ENCODE measurements at places on chromosomes 16 and 17.

DNA sequence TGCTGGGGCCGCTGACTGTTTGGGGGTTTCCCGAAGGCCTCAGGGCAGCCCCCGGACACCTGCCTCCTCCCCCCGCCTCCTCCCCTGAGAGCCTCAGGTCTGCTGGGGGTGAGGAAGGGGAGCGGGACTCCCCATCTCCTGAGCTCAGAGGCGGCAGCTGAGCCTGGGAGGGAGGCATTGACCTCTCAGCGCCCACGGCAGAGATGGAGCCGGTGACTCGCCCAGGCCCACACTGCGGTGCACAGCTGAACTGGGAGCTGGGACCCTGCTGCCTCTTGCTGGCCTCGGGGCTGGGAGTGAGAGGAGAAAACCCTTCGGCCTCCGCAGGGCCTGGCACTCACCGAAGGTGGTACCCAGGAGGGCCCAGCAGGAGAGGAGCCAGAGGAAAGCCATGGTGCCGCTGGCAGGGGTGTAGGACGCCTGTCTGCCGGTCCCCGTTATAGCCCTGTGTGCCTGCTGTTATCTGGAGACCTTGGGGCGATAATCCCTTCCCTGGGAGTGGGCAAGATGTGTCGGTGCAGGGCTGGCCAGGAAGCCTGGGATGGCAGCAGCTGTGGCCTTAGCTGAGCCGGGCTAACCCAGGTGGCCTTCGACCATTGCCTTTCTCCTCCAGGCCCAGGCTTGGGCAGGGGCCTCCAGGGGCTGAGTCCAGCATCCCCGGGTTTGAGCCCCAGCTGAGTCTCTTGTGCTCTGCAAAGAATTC lies at the start of gene CTRB2:
Gene CTRB2 (minus strand): TSS at position 413 of the 703 bp plus-strand sequence. CDS start 20 bp downstream, at position 393.
- no peak for DNase-seq

- no peak for DNase-seq
These were observed 28.2 kb downstream of the ACSF3 start for GRCh38 chr16:89121691-89122321.

GRCh38 chr16:8712589-8713361 lies 38.4 kb downstream of the ABAT start:
- no peak for DNase-seq

DNA sequence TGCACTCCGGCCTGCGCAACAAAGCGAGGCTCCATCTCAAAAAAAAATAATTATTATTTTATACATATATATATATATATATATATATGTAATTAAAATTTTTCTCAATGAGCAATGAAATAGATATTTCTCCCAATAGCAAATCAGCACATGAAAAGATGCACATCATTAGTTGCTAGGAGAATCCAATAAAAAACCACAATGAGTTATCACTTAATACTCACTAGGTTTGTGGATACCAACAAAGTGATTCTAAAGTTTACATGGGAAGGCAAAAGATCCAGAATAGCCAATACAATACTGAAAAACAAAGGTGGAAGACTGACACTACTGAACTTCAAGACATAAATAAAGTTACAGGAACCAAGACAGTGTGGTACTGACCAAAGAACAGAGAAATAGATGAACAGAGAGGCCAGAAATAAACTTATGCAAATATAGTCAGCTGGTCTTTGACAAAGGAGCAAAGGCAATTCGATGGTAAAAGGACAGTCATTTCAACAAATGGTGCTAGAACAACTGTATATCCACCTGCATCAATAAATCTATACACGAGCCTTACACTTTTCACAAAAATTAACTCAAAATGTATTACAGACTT lies 13.6 kb downstream of the SMG6 start:
- DNase-seq: no peak

- no peak for DNase-seq
These were observed 606.3 kb downstream of the MAF start for GRCh38 chr16:78994135-78994745.

GRCh38 chr17:19383681-19384470 lies 3.1 kb downstream of the MFAP4 start:
- no peak for DNase-seq

- no peak for DNase-seq
These were observed 13.5 kb upstream of the CACNG4 start for GRCh38 chr17:66950886-66951604.

GRCh38 chr16:10618710-10619209 lies 38.4 kb upstream of the EMP2 start:
- no peak for DNase-seq

- peak; percentile 64 for DNase-seq
These were observed 1.0 kb upstream of the IGF2BP1 start for GRCh38 chr17:48995974-48996721.

DNA sequence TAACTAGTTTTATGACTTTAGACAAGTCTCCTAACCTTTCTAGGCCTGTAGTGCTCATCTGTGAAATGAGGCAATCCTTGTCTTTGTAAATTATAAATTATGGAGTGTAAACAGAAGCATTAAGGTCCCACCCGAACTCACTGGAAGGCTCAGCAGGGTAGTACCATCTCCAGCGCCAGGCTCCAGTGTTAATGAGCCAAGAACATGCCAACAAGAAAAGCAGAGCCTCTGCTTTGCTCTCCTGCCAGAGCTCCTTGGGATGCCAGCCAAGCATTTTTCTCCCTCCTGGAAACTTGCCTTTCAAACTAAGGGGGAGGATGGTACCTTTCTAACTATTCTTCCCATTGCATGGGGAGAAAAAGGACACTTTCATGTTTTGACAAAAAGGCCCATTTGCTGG lies 14.9 kb downstream of the LIMD2 start:
- no peak for DNase-seq

DNA sequence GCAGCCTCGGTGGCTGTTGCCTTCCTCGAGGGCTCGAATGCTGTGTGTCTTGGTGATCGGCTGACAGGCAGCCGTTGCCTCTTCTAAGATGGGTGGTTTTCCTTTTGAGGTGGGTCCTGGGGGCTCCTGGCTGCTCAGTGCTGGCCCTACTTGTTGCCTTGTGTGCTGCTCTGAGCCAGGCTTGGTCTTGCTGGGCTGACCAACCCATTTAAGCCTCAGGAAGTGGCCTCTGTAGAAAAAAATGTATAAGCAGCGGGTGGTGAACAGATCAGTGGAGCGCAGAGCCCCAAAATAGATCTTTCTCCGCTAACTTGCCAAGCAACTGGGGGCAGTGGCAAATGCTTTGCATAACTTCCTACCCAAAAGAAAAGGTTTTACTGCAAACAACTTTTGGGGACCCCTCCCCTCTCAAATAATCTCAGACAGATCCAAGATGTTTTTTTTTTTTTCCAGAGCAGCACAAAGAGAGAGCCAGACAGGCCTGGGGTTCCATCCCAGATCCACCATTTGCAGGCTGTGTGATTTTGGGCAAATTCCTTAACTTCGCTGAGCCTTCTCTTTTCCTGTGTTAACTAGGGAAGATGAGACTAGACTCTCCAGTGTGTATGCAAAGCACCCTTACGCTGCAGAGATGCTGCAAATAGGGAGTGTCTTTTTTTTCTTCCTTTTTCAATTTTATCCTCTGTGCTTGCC lies 42.5 kb downstream of the PLCG2 start:
- no peak for DNase-seq

- no peak for DNase-seq
These were observed 1.4 kb upstream of the WNT3 start for GRCh38 chr17:46819906-46820351.

DNA sequence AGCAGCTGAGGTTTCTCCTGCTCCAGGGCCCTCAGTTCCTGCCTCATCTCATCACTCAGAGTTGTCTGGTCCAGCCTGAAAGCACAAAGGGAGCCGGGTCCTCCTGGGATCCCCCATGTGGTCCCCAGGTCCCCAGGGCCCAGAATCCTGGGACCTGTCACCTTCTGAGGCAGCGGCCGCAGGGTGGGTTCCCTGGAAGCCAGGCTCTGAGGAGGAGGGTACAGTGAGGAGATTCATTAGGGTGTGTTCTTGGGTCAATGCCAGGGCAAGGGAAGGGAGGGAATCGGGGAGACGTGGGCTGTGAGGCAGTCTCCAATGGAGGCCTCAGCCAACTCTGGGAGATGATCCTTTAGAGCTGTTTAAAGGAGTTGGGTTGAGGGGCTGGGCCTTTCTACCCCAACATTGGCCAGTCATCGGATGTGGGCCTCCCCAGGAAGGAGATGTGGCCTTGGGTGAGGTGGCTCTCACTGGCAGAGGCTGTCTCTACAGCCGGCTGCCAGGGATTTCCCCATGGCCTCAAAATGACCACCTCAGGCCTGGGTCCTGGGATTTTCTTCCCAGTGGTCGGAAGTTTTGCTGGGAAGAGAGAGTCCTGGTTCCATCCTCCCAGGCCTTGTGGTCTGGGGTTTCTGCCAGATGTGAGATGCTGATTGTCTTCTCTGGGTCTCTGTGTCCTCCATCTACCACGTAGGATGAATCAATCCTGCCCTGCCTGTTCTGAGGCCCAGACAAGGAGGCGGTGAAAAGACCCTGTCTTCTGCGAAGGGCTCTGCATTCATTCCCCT lies 47.3 kb downstream of the NLRP1 start:
- DNase-seq: no peak

GRCh38 chr16:59500601-59501000 lies 766.5 kb upstream of the GOT2 start:
- DNase-seq: no peak

DNA sequence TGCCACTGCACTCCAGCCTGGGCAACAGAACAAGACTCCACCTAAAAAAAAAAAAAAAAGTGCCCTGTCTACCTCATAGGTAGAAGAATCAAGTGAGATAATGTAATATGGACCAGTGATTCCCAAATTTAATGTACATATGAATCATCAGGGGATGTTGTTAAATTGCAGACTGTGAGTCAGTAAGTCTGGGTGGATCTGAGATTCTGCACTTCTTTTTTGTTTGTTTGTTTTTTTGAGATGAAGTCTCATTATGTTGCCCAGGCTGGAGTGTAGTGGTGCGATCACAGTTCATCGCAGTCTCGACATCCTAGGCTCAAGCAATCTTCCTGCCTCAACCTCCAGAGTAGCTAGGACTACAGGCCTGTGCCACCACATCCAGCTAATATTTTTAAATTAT lies 31.6 kb downstream of the HOXB1 start:
- DNase-seq: no peak

Measured in vagina (tissue), 2 donors.